ENCODE measurements at places on chromosomes 2 and 18. TPM values are rescaled to one million over a fixed set of nuclear protein-coding genes. Genes with fewer than 3 reads are reported as not detected.

Gene PTPRM
- 59.0 TPM for total RNA-seq

Gene STARD6
- total RNA-seq = 0.33 TPM

Gene NYAP2
- not detected for total RNA-seq

Gene LBH
- 3.4 TPM for total RNA-seq

Gene MPHOSPH10
- total RNA-seq = 20.4 TPM

Gene PTH2R
- total RNA-seq = not detected

Gene UGT1A5
- not detected for total RNA-seq

DNA sequence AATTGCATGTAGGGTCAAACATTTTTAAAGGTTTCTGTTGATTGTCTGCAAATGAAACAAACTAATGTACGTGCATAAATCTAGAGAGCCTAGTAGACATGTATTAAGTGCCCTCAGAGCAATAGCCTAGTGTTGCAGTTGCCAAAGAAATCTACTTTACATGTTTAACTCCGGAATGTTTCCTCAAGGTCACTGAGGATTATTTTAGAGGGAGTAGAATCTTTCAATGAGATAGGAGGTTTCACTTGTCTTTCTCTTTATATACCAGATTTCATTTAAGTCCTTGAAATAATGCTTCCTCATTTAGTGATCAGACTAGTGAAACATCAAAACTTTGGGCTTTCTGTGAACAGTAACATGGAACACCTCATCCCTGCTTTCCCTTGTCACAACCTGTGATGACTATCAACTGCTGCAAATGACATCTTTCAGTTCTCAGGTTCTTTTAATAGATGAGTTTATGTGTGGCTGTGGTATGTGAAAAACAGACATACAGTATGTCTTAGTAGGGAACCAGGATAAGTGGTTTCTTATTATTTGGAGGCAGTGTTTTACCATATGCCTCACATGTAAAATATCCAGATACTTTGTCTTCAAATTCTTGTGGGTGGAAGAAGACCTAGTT is 5.5 kb downstream of the UBE2E3 start:
- no peak for DNase-seq

DNA sequence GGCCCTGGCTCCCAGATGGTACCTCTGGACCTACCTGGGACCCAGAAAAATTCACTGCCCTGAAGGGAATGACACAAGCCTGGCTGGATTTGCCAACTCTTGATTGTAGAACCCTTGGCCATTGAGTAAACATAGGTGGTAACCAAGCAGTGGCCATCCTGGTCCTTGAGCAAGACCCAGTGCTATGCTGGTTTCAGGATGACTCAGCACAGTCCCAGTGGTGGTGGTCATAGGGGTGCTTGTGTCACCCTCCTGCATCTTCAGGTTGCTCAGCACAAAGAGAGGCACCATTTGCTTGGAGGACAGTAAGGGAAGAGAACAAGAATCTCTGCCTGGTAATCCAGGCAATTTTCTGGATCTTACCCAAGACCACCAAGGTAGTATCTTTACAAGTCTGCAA is 52.9 kb downstream of the UPP2 start:
- DNase-seq = no peak

DNA sequence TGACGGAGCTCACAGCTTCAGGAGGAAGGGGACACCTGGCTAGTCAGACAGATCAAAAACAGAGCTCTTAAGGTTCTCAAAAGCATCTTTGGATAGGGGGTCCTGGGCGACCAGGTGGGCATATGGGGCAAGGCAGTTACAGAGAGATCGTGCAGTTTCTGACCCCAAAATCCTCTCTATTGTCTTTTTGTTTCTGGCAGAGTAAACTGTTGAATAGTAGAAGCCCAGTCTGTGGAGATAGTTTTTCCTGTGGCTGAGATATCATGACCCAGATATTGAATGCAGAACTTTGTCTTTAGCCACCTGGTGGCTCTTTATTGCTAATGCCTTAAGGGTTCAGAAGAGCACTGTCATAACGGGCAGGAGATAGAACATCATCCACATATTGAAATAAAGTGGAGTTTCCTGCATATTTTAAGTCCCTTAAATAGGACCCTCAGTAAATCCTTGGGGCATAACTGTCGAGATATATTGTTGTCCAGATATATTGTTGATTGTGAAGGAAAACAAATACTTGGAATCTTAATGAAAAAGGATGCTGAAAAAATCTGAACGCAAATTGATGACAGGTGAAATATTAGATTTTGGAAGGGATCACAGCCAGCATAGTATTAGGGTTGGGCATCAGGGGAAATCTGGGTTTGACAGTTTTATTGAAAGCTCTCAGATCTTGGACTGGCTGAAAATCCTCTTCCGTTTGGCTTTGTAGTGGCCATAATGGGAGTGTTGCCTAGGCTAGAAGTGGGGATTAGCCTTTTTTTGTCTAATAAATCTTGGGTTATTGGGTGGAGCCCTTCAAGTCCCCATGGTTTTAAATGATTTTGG is 14.1 kb upstream of the ZDBF2 start:
- no peak for DNase-seq

- DNase-seq = no peak
These were observed 4.4 kb upstream of the ATG16L1 start for GRCh38 chr2:233247116-233247515.

DNA sequence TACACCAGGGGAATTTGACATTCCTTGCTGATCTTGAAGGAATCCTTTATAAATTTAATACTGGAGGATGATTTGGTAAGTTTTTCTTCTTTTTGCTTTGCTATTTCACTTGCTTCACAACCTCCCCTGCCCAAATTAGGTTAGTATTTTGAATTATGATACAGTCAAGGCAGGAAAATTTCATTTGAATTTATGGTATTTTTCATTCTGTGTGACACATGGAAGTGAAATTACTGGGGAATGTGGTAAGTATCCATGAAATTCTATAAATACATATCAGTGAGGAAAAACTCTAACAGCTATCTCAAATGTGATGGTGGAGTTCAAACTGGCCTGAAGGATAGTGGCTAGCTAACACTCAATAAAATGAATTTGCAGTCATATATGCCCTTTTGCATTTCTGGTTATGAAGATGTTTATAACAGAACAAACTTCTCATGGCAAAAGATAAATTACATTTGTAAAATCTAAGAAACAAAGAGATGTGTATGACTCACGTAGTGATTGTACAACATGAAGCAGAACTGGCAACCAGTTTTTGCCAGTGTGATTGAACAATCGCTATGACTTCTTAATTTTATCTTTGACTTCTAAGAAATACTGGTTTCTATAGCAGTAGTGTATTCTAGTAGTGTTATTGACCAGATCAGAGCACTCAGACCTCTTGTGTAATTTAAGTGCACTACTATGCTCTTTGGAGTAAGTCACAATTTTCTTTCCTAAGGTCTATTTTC is 152.6 kb downstream of the IKZF2 start:
- no peak for DNase-seq

Data from pulmonary artery endothelial cell (primary cell).